ENCODE measurements at places on chromosomes 5 and 9.

DNA sequence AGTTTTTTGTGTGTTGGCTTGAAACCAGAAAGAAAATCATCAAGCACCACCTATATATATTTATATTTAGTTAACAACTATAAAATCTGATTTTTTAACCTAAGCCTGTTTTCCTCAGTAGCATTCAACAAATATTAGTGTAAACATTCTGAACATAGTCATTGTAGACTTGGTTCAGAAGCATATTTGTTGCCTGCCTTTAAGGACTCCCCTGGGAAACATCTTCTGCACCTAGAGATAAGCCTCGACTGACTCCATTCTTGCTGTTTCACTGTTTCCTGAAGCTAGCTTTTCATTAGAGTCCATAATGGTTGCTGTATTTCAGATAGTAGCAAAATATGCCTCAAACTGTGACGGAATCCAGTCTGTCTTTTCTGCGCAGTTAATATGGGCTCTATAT lies 123.5 kb downstream of the TRIO start:
- DNase-seq = no peak

DNA sequence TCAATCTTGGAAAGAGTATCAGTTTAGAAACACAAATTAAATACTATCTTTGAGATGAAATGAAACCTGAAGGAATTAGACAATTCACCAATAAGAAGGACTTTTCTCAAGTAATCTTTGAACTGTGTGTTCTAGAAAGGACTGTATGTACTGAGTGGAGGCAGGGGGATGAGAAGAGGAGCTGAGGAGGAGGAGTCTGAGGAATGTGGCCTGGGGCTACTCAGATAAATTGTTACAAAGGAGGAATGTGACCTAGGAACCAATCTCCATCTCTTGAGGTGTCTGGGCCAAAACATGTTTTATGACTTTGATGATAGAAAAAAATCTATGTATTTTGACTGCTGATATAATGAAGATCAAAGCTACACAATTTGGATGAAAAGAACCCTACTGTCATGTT lies 124.3 kb upstream of the ANKRD55 start:
- no peak for DNase-seq

DNA sequence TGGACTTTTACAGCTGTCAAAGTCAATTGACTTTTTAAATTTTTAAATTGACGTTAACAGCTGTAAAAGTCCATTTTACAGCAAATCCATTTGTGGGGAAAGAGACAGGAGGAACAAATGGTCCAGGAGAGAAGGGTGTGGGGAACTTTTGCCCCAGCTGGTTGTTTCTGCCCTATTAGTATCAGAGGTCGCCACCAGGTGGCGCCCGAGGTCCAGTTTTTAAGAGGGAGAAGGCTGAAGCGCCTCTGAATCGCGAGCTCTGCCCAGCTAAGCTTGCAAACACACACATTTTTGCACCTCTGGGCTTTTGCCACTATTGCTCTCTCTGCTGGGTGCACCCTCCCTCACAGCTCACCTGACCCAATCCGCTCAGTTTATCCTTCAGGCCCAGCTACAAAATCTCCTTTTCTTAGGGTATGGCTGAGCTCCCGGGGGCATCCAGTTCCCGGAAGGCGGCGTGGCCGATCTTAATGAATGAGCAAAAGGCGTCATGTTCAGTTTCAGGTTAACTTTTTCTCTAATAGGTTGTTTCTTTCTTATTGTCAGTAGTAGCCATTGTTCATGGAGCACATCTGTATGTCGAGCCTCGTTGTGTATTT lies 6.3 kb upstream of the TTLL11 start:
- DNase-seq = peak; percentile 54

DNA sequence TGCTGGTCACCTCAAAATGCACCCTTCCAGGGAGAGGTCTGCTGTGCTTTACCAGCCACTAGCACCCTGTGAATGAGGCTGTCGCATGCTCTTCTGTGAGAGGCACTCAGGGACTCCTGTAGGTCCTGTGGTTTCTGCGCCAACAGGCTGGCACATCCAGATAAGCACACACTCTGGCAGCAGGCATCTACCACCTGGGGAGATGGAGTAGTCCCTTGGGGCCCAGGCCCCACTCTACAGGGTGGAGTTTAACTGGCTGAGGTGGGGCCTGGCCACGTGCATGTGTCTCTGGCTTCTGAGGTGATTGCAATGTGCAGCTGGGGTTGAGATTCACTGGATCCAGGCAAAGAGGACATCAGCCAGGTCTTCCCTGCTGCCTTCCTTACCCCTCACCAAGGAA lies 32.3 kb downstream of the TMEM174 start:
- no peak for DNase-seq

DNA sequence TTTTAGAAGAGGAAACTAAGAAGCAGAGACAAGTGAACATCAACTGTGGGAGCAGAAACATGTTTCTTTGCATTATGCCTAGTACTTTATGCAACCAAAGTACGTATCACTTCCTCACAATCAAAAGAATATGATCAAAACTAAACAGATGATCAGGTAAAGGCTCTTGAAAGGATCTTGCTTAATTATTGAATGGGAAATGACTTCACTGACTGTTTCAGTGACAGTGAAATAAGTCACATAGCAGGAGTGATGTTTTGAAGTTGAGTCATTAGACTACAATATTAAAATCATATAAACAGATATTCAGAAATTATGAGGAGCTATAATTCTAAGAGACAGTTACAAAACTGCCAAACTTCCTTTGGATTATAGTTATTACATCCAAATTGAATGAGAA lies 527.3 kb downstream of the MTRR start:
- no peak for DNase-seq

DNA sequence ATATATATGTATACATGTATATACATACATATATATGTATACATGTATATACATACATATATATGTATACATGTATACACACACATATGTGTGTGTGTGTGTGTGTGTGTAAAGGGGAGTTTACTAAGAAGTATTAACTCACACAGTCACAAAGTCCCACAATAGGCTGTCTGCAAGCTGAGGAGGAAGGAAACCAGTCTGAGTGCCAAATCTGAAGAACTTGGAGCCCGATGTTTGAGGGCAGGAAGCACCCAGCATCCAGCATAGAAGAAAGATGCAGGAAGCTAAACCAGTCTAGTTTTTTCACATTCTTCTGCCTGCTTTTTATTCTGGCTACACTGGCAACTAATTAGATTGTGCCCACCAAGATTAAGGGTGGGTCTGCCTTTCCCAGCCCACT lies 591.5 kb downstream of the PRR16 start:
- DNase-seq = no peak

DNA sequence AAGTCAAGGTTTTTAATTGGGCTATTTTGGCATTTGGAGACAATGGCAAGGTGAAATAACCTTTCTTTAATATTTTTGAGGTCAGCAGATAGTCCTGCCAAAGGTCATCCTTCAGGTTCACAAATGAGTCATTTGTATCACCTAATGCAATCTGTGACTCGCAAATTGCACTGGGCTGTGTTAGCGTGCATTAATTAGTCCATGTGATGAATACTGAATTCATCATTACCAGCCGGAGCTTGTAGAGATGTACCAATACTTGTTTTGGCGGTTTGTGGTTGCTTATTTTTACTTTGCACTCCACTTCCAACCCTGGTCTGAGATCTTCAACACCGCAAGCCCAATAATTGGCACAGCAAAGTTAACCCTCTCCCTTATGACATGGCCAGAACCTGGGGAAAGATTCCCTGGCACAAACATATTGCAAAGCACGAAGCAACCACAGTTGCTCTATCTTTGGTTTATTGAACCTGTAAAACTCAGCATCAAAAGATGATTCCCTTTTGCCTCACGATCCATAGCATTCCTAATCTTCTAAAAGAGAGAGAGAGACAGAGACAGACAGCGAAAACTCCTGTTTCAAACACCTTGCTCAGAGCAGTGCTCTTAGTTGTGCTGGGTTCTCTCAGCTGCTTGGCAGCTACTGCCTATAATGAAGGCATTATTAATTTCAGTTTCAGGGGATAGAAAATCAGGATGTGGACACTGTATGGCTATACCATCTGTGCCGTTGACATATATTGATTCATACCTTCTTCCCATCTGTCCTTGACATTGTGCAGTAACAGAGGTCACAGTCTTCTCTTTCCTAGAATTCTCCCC lies 178.1 kb downstream of the EBF1 start:
- no peak for DNase-seq

GRCh38 chr9:77864211-77864889 lies 167.3 kb downstream of the GNAQ start:
- no peak for DNase-seq

DNA sequence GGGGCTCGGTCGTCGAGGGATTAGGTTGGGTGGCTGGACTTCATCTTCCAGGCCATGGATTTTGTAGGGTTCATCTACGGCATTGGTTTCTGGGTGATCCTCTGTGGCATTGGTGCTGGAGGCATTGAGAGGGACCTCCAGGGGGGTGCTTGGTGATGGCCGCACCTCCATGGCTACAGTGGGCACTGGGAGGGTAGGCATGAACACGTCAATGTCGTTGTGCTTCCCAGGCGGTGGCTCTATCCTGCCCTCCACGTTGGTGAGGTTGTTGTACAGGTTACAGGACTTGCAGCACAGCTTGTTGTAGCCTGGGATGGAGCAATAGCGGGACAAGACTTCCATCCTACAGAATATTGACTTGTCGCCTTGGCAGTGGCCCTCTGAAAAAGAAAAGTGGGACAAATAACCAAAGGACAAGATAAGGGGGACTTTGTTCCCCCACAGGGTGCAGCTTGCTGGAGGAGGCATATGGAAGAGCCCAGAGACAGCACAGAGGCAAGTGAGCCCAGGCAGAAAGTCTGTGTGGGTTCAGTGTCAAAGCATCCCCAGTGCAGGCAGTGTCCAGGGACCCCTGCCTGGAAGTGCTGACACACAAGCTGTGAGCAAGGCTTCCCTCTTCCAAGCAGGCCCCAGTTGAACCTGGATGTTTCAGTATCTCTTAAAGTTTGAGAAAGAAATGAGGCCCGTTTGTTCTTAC lies 53.9 kb downstream of the ZNF354C start:
- no peak for DNase-seq

GRCh38 chr5:39742916-39743315 lies 318.1 kb upstream of the DAB2 start:
- DNase-seq = no peak

GRCh38 chr5:177010153-177010552 lies 3.6 kb upstream of the UIMC1 start:
- DNase-seq = no peak

DNA sequence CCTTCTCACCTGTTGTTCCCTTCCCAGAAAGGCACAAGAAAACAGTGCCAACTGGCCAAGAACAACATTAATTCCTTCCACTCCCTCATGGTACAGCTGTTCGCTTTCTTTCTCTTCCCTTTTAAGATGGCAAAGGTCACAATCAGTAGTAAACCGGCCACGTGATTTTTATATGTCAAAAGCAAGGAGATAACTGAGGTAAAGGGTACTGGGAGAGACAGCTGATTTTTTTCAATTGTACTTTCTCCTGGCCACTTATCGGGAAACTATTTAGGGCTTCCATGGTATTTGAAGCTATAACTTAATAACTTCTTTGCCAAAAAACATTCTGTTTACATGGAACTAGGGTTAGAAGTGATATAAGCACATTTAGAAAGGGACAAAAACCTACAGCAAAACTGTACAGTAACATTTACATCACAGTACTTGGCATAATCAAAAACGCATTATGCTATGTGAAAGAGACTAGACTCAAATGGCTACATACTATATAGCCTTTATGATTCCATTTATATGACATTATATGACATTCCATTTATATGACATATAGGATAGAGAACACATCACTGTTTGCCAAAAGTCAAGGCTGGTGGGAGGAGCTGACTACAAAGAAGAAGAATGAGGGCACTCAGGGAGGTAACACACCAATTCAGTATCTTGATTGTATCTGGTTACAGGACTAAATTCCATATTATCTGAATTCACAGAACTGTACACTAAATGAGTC lies 24.8 kb downstream of the PLPP1 start:
- DNase-seq = no peak

DNA sequence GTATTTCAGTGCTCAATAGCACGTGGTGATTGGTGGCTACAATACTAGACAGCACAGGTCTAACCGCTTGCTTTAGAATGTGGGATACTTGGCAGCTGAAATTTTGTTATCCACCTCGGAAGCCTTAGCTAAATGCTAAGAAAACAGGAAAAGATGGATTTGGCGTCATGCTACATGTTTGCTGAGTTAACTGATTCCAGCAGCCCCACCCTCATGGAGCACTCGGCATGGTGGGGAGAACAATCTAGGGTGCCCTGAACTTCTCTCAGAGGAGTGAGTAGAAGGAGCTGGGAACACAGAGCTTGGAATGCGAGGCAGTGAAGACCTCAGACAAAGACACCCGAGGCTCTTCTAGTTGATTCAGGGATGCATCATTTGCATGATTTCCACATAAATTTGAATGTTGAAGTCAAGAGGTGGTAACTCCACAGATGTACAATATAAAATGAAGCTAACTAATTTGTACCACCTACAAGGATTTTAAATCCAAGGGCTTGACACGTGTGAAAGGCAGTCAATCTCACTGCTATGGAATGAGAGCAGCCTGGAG lies 145.1 kb upstream of the FSTL4 start:
- DNase-seq = no peak

DNA sequence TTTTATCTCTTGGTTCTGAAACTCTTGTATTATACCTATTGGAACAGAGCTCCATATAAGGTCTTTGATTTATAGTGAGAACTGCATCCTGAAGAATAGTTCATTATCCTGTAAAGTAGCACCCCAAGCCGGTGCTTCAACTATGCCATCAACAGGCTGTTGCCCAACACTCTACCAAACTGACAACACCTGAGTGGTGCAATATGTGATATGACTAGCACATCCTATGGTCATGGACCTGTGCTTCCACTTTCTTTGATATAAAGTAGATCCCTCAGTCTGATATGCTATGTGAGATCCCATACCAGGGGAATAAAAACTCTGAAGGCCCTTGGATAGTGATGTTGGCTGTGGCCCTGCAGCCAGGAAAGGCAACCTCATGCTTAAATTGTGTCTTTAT lies 15.8 kb downstream of the CSF2 start:
- no peak for DNase-seq

DNA sequence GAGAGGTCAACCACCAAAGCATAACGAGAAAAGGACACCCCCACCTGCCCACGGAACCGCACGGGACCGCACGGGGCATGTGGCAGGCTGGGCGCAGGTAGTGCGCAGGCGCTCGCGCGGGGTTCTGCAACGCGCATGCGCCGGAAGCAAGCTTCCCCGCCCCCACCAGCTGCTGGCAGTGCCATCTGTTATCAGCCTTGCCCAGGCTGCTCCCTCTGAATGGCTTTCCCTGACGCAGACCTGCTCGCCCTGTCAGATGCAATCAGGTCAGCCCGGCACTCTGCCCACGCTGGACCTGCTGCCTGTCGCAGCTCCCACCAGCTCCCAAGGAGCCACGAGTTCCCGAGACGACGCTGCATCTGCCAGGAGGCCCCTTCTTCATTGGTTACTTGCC lies 22.8 kb downstream of the PTCH1 start:
- DNase-seq = no peak

Data from activated CD8-positive, alpha-beta memory T cell treated with anti-CD3 and anti-CD28 coated beads for 4 hours (primary cell).